ENCODE measurements at places on chromosomes 2 and 18.
A peak's percentile ranks its signal among the peaks of the same experiment; 100 is the strongest.

- no peak for DNase-seq
Observed at GRCh38 chr18:54117853-54118773, 106.4 kb downstream of the MBD2 start.

DNA sequence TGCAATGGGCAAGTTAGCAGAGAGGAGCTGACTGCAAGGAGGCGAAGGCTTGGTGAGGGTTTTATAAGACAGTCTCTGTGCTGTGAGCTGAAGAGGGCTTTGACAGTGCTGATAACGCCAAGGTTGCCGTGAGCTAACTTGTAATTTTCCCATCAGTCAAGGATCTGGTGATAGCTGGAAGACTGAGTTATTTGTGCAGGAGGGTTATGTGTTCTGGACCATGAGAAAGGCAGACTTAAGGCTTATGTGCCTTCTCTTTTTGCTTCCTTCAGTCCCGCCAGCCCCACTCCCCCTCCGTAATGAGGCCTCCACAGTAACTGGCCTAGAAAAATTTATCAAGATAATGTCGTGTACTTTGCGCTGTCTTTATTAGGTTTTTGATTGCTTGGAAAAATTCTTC, 94.6 kb downstream of the RTP5 start:
- no peak for DNase-seq

GRCh38 chr18:45201029-45201428, 414.2 kb upstream of the SLC14A2 start:
- no peak for DNase-seq

- no peak for DNase-seq
Observed at GRCh38 chr18:78431606-78432005, 548.0 kb upstream of the SALL3 start.

DNA sequence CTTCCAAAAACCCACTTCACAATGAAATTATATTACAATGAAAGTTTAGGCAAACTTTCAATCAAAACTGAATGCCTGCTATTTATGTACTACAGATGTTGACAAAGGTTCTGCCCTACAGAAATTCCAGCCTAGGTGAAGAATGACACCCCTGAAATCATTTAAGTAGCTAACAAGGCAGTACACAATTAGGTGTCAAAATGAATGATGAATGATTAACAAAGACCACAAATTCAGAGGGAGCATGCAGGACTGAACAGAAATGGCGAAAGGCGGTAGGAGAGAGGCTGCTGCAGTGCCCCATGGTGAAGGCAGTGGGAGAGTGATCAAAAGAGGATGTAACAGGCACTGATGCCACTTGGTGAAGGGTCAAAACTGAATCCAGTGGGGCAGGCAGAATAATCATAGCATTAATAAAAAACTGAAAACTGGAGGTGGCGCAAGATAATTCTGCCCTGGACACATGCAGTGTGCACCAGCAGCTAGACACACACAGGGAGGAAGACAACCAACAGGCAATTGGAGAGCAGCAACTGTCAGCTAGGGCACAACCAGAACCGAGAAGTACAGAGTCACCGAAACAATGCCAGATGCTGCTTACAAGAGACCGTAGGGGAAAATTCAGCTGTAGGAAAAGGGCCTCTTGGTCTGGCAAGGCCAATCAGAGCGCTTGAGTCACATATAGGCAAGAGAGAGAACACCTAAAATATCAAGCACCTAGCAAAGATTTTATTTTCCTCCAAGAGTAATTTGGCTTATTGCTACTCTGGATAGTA, 4.5 kb downstream of the TMEM131 start:
- DNase-seq: no peak

- DNase-seq: no peak
Observed at GRCh38 chr2:104025295-104025694, 828.6 kb upstream of the POU3F3 start.

- peak; percentile 54 for DNase-seq
Observed at GRCh38 chr18:77650799-77651385, 401.2 kb downstream of the GALR1 start.

DNA sequence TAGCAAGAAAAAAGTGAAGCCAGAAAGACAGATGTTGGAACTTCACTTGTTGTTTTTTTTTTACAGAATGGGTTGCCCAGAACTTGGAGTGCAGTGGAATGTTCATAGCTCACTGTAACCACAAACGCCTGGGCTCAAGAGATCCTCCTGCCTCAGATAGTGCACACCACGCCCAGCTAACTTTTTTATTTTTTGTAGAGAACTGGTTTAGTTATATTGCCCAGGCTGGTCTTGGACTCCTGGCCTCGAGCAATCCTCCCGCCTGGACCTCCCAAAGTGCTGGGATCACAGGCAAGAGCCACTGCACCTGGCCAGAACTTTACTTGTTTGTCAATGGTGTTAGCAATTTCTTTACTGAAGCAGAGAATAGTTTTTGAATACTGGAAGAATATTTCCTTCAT, 11.9 kb upstream of the ASPRV1 start:
- DNase-seq: no peak

GRCh38 chr2:217599906-217600305, 402.9 kb downstream of the TNS1 start:
- DNase-seq: no peak

DNA sequence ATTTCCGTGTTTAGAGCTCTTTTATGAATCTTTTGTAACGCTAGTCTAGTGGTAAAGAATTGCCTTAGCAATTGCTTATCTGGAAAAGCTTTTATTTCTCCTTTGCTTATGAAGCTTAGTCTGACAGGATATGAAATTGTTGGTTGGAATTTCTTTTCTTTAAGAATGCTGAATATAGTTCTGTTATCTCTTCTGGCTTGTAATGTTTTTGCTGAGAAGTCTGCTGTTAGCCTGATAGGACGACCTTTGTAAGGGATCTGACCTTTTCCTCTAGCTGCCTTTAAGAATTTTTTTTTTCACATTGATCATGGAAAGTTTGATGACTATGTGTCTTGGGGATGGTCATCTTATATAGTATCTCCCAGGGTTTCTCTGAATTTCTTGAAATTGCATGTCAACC, 101.1 kb downstream of the TRABD2A start:
- no peak for DNase-seq

GRCh38 chr18:63315876-63316275, 3.7 kb downstream of the BCL2 start:
- DNase-seq: no peak

- DNase-seq: no peak
Observed at GRCh38 chr2:69298261-69298660, 88.8 kb downstream of the GFPT1 start.
